Stimulated activated CD4-positive, alpha-beta T cell treated with anti-CD3 and anti-CD28 coated beads, Interleukin-1b, Interleukin-23, amount 100 ng/mL, for 1 hour (primary cell): ENCODE measurements at places on chromosomes 11 and 22.

GRCh38 chr22:44309137-44309536 is 3.6 kb downstream of the SHISAL1 start:
- DNase-seq: no peak

DNA sequence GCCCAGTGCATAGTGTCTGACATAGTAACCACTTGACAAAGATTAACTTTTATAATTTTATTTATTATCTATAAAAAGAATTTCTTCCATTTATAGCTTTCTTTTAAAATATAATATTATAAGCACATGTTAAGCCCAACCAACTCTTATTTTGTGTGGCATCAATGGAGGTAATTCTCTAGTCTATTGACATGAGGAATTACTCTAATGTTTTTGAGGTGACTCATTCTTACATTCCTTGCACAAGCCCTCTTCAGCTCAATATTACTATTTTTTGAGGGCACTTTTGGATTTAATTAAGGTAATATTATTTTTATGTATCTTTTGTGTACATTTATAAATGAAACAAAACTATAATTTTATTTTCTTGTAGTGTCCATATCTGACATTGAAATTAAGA is 59.6 kb downstream of the AASDHPPT start:
- no peak for DNase-seq

- DNase-seq: no peak
Measured at GRCh38 chr11:1087961-1088926, 13.6 kb downstream of the MUC2 start.

DNA sequence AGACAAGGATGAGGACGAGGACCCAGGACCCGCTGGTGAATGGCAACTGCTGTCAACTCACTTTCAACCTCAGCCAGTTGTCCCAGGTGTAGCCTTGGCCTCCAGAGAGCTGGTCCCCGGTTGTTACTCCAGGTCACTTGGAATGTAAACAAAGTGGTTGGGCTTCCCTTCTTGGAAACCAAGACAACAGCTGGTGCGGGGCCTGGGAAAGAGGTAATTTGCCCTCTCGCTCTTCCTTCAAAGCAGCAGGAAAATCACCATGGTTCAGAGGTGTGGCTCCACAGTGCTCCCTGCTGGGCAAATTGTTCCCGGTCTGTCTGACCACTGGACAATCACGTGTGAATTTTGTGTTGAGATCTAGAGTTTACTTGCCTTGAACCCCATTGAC is 15.0 kb downstream of the SLC1A2 start:
- no peak for DNase-seq

DNA sequence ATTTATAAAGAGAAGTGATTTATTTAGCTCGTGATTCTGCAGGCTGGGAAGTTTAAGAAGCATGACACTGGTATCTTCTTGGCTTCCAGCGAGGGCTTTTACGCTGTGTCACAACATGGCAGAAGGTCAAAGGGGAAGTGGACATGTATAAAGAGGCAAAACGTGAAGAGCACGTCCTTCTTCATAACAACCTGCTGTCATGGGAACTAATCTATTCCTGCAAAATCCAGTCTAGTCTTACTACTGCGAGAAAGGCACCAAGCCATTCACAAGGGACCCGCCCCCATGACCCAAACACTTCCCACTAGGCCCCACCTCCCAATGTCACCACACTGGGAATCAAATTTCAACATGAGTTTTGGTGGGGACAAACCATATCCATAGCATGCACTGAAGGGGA is 58.3 kb downstream of the AMOTL1 start:
- no peak for DNase-seq

- DNase-seq: no peak
Measured at GRCh38 chr11:74971424-74971823, 17.3 kb upstream of the NEU3 start.

- DNase-seq: no peak
Measured at GRCh38 chr11:118921929-118922744, 3.6 kb downstream of the BCL9L start.

DNA sequence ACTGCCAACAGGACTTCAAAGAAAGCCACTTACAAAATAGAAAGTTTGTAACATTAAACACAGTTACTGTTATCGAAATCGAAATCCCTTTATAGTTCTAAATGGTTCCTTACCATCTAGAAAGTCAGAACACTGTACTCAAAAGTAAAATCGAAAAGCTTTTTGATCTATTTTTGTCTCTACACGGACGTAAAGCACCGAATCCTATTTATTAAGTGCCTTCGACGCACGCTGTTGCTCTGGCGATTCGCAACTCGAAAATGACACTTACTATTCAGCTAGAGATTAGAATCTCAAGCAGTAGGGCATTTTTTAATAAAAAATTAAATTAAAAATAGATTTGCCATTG is 78.3 kb downstream of the LARGE1 start:
- DNase-seq: no peak

GRCh38 chr11:45174168-45174835 is 27.9 kb downstream of the PRDM11 start:
- DNase-seq: no peak

DNA sequence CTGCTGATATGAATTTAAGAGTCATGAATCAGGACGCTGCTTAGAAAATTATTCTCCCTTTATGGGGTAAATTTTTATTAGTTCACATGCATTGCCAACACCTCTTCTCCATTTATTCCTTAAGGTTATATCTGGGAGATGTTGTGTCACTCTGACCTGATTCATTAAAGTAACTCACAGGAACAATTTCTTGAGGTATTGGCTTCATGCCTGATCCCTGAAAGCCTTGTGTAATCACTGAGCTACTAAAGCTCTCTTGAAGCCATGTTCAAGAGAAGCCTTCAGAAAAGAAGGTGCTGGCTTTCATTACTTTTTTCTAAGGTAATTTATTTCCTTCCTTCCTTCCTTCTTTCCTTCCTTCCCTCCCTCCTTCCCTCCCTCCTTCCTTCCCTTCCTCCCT is 420.6 kb downstream of the RAB38 start:
- no peak for DNase-seq

- no peak for DNase-seq
Measured at GRCh38 chr11:43920598-43921419, 21.6 kb upstream of the C11orf96 start.

DNA sequence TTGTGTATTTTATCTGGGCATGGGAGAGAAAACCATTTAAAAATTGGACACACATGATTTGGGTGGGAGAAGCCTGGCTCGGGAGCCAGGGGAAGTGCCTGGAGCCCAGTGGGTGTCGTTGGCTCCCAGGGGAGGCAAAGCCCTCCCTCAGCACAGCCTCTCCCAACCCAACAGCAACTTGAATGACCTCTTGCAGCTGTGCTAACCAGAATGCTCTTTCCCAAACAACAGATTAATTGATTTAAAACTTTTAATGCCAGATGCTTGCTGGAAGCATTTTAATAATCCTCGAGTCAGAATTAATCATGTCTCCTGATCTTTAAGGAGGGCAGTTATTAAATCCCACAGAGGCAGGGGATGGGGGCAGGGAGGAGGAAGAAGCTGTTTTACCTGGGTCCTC is 401.6 kb downstream of the BUD13 start:
- DNase-seq: no peak

DNA sequence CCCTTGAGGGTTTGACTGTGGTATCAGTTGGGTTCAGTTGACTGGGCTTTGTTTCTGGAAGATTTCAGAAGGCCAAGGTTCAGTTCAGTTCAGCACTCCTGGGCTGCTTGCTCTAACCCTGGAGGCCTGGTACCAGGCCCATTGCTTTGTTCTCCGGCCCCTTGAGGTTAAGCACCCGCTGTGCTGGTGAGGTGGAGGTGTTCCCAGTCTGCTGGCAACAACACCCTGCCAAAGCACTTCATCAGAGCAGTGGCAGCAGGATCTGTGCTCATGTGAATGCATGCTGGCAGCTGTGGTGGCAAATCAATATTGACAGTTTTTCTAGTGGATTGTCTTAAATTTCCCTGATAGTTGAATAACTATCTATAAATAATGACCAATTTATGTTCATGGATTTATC is 3.8 kb upstream of the SCGB1D1 start:
- DNase-seq: no peak

- DNase-seq: no peak
Measured at GRCh38 chr22:42432818-42433217, 615 bp upstream of the NFAM1 start.

- DNase-seq: no peak
Measured at GRCh38 chr22:24414984-24415945, 12.1 kb upstream of the ADORA2A start.
